NCI-H524 treated with DMSO at 0.1 percent for 48 hours (cell line): ENCODE measurements at places on chromosomes 4 and X.

DNA sequence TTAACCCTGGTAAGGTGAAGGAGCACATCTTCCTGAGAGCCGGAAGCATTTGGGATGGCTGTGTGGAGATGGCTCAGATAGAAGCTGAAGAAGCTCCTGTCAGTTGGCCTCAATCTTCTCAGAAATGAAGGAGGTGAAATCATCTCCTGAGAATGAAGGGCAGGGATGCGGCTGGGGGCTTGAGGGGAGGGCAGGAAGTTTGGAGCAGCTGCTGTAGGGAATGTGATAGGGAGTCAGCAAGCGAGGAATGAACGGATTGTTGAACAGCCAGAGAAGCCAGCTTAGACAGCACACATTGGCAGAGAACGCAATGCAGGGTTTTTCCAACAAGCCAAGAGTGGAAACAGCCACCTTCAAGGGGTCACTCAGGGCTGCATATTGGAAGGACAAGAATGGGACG is 10.0 kb downstream of the KCNE5 start:
- DNase-seq, result no peak

GRCh38 chr4:13522282-13523104 is 21.8 kb downstream of the NKX3-2 start:
- DNase-seq, result no peak

DNA sequence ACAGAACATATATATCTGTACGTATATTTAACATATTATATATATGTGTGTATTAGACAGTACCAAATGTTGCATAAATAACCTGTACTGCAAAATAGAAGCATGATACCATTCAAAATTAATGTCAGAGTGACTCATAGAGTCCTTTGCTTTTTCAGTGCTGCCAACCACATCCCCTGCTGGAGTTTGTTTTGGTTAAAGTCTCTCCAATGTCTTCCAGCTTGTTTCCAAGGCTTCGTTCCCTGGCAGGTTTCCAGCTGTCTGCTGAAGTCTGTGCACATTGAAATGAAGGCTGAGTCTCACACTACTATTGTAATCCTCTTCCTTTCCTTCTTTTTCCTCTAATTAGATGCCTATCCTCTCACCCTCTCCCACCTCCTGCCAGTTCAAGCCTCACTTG is 14.9 kb downstream of the NRK start:
- no peak for DNase-seq

DNA sequence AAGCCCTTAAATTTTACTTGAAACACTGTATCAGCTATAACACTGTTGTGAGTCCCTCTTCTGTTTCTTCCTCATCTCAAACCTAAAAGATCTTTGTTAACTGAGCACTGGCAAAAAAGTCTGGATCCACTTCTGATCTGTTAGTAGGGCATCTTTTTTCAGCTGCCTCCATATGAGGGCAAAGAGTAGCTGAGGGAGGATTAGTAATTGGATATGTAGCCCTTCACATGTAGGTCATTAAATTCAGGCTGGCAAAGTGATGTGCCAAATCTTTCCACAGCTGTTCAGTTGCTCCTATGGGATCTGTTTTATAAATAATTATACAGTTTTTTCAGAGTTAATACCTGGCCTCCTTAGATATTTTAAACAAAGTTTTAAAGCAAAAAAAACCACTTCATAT is 1.1 kb upstream of the TRMT10A start:
- DNase-seq, result peak; percentile 47

GRCh38 chrX:10107483-10107882 is 49.3 kb upstream of the CLCN4 start:
- no peak for DNase-seq

DNA sequence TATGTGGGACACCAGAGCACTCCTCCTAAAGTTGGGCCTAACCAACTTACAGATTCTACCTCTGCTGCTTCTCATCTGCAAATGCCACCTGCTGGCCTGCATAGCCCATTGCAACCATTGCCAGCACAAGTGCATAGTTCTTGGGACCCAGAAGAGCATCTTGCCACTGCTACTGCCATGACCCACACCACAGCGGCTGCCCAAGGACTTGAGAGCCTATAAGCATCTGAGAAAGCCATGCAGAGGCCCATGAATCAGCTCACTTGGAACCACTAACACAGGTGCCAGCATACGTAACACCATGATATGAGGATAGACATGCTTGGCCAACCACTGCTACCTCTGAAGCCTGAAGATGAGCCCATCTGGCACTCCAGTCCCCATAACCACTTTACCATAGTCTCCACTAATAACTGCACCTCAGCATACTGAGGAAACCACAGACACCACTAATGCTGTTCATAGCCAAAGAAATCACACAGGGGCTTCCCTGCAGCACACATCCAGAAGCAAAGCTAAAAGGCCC is 258.1 kb upstream of the AGTR2 start:
- DNase-seq, result no peak

- DNase-seq, result no peak
These were observed 55.7 kb downstream of the BTC start for GRCh38 chr4:74738464-74739143.

GRCh38 chr4:13493793-13494192 is 9.7 kb upstream of the RAB28 start:
- DNase-seq, result no peak

DNA sequence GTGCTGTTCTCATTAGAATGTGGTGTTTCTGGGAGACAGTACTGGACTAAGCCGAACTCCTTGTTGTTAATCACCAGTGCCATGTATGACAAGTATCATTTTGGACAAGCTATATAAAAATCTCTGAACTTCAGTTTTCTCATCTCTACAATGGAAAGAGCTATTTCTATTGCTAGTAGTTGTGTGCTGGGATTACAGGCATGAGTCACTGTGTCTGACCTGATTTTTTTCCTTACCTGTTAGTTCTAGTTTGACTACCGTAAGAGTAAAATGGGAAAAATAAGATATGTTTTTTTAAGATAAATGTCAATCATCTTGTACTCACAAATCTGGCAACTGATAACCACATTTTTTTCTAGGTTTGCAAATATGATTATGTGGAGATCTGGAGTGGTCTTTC is 192.3 kb downstream of the TLL1 start:
- DNase-seq, result no peak
